ENCODE measurements at places on chromosomes 7 and 10.

DNA sequence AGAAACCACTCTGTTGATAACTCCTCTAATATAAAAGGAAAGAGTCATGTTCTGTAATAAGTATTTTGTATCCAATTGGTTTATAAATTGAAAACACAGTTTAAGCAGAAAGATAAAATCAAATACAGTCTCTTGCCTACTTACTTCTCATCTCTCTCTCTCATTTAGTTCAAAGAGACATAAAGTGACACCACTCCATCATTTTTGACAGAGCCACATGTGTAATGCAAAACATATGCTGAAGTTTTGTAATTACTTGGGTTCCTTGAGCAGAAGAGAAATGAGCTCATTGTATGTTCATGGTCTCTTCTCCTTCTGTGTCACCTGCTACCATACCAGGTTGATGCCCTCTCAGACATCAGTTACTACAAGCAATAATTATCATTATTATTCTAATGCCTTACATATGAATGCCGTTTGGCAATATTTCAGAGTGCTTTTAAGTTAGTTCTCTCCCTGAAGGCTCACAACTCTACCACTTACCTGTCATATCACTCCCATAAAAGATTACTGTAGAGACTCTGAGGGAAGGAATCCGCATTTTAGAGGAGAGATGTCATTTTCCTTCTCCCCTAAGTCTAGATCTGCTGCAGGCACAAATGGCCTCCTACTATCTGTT lies 59.9 kb upstream of the SKAP2 start:
- no peak for DNase-seq

DNA sequence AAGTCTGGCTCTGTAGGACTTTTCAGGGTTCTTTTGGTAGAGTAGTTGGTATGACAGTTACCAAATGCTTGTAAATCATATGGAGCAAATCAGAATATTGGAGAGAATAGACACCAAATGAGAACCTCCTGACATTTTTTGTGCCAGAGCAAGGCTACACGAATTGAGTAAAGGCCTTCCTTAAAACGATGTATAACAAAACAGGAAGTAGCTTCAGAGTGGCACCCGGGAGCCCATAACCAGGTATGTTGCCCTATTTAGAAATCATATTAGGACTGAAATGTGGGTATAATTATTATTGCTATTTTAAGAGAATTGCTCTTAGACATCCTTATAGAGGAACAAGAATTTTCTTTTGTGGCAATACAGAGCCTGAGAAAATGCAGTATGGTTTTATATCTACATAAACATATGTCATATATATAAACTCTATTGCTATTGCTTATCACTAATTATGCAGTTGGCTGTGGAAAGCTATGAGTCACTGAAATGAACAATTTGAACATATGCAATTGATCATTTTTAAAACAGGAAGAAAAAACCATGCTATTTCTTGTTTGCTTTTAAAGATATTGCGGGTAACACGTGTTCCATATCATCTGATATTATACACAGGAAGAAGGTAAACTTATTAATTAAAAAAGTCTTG lies 197.4 kb upstream of the MTPN start:
- no peak for DNase-seq

GRCh38 chr7:39360038-39360437 lies 206.2 kb upstream of the YAE1 start:
- no peak for DNase-seq

DNA sequence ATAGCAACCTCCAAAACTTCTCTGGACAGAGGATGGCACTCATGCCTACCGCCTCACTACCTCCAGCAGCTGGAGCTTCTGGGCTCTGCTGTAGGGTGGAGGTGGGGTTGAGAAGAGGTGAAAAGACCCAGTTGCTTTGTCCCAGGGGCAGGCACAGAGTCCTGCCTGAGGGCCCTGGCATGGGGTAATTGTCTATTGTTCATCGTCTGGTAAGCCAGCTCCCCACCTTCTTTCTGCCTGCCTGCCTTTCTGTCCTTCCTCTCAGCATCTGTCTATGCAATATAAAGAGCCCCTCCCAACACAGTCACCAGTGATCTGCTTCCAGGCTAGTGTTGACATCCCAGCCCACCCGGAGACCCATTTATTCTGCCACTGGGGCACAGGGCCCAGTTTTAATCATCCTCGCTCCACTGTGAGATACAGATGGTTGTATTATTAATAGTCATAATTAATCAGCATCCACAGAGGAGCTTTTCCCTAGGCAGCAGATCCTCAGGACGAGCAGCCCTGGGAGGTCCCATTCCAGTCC lies 39.0 kb downstream of the ZMIZ1 start:
- no peak for DNase-seq

- no peak for DNase-seq
Measured at GRCh38 chr10:6563075-6563474, 17.0 kb downstream of the PRKCQ start.

DNA sequence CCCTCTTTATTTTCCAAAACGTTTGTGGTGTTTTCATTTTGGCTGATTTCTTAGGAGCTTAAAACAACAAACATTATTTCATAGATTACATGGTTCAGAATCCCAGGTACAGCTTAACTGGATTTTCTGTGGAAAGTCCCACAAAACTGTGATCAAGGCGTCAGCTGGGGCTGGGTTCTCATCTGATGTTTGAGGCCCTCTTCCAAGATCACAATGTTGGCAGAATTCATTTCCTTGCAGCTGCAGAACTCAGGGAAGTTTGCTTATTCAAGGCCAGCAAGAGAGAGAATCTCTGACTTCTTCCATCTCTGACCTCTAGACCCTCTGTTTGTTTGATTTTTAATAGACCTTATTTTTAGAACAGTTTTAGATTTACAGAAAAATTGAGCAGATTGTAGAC lies 108.4 kb upstream of the AGK start:
- no peak for DNase-seq

DNA sequence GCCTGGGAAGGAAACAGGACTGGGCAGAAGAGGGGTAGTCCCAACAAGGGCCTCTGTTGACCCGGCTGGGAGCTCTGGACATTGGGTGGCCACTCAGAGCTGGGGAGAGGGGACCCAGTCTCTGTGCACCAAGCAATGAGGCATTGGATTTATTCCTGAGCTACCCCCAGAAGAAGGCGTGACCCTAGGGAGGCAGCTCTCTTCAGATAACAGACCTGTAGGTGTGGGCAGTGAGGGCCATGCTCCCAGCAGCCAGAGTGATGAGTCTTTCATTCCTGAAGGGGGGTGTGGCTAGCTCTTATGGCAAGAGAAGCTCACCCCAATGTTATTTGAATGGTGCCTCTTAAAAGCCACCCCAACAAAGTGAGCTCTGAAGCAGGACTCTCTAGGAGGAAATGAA lies 20.4 kb downstream of the TEX36 start:
- no peak for DNase-seq

DNA sequence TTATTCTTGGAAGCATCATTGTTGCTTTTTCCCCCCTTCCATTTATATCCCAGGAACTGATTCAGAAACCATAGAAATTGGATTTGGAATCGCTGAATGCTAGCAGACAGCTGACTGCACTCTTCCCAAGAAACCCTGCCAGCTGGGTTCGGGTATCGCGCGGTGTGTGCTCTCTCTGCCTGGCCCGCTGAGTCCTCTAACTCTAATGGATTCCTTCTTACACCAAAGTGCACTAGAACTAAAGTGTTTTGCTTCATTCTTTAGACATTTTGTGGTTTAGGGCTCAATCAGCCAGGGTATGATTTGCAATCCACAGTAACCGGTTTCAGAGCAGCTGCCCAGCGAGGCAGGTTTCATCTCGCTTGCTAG lies 92.2 kb downstream of the EGFR start:
- no peak for DNase-seq

GRCh38 chr10:74991435-74991834 lies 120.0 kb upstream of the SAMD8 start:
- DNase-seq: peak; percentile 81

GRCh38 chr7:14389181-14389591 lies 399.7 kb upstream of the ETV1 start:
- no peak for DNase-seq

- no peak for DNase-seq
Measured at GRCh38 chr7:50281680-50282445, 22.7 kb upstream of the IKZF1 start.

GRCh38 chr7:80346704-80347103 lies 165.2 kb downstream of the GNAT3 start:
- no peak for DNase-seq

DNA sequence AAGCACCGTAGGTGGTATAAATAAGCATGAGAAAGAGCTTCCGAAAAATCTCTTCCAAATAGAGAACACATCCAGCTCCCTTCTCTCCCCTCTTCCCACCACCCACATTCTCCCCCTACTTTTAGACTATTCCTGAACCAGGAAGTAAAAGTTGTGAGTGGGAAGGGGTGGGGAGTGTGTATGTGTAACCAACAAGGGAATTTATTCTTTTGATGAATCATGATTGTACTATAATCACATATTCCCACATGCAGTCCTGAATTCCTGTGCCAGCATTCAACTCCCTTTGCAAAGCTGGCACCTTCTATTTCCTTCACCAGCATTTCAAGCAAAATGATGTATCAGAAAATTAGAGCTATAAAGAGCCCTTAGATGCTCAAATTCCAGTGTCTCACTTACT lies 230.6 kb upstream of the CHRM2 start:
- no peak for DNase-seq

GRCh38 chr10:102393411-102394078 lies 2.0 kb upstream of the NFKB2 start:
- DNase-seq: no peak

- DNase-seq: no peak
Measured at GRCh38 chr10:130218181-130218641, 82.0 kb downstream of the GLRX3 start.

DNA sequence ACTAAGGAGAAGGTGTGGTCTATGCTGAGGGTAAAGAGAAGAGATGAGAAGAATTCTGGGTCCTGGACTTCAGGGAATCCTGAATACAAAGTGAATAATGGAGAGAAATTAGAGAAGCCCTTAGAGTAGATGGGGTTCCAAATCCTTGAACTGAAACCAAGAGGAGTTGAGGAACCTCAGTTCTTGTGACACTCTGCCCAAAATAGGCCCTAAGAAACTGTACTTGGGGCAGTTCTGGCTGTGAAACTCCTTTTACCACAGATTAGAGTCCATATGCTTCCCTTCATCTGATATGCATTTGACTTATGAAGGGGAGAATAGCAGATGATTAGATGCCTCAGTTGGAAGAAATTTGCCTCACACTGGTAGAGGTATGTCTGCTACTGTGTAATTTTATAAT lies 19.0 kb downstream of the TES start:
- no peak for DNase-seq

GRCh38 chr7:51275532-51275931 lies 41.1 kb downstream of the COBL start:
- no peak for DNase-seq

- no peak for DNase-seq
Measured at GRCh38 chr7:54796853-54797252, 37.8 kb upstream of the SEC61G start.

- DNase-seq: no peak
Measured at GRCh38 chr7:47093320-47094234, 488.3 kb downstream of the TNS3 start.

DNA sequence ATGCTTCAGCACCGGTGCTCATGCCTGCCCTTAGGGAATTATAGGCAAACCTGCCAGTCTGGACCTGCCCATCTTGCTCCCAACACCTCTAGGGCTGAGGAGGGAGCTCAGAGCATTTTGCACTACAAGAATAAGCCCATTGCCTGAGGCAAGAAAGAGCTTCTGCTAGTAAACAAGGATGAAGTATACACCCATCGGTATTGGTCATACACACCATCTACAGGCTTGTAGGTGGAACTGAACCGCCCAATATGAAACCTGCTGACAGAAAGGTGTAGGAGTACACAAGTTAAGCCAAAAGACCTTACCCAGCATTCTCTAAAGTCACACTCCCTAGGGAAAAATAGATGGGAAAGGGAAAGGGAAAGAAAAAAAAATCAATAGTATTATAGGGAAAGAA lies 957.0 kb upstream of the LRRTM3 start:
- no peak for DNase-seq

DNA sequence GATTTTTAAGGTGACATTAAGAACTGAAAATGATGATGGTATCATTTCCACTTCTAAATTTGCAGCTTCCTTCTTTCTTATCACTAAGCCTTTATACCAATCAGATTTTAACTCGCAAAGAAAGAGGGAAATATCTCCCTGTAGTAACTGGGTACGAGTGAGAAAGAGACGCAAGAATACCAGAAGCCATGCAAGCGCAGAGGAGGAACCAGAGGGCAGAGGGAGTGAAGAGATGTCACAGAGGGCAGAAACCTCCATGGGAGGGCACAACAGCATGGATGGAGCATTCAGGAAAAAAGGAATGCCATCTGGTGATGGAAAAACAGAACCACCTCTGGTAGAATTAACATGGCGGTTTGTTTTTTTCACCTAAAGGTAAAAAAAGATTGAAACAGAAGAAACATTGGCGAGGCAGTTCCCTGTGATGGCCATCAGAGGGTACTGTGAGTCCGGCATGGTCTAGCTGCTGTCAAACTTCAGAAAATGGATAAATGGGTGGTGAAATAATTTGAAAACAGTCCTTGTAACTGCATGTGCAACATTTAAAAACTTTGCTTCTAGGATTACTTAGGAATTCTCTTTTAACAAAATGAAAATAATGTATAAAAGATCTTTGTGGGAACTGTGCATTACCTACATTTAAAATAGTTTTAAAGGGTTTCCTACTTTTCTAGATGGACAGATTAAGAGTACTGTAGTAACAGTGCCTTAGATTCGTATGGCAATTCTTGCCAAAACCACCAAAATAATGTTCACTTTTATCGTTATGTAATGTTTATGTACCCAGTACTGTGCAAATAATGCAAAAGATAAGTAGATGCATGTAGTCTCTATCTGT lies 91.8 kb downstream of the ARHGAP12 start:
- DNase-seq: peak; percentile 66

DNA sequence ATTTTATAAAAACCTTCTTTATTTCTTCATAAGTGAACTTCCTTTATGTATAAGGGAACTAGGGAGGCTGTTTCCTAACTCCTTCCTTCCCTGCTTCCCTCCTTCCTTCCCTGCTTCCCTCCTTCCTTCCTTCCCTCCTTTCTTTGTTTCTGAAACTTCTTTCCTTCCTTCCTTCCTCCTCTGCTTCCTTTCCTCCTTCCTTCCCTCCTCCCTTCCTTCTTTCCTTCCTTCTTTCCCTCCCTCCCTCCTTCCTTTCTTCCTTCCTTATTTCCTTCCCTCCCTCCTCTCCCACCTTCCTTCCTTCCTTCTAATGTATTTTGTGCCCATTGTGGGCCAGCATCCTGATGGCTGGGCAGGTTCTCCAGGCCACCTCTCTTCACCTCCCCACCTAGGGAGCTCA lies 26.8 kb upstream of the UCN3 start:
- no peak for DNase-seq

- no peak for DNase-seq
Measured at GRCh38 chr7:131265227-131265626, 62.4 kb upstream of the MKLN1 start.

DNA sequence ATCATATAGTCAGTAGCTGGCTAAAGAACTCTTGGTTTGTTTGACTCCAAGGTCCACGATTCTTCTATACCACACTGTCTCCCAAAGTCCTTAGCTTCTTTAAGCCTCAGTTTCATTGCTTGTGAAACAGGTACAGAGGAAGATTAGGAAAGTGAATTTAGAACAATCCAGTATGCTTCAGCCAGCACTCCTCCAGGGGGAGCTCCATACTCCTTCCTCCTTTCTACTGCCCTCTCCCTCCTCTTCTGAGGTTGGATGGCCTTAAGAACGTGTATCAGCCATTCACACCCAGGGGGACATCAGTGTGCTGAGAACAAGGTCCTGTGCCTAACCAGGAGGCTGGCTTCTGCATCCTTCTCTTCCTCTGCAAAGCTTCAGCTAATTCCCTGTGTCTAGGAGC lies 54.8 kb upstream of the CALD1 start:
- peak; percentile 77 for DNase-seq

- no peak for DNase-seq
Measured at GRCh38 chr7:50411332-50411731, 38.8 kb downstream of the FIGNL1 start.

GRCh38 chr7:12719981-12720865 lies 32.8 kb downstream of the ARL4A start:
- no peak for DNase-seq

Measured in SK-MEL-5 (cell line).